Mucosa of descending colon (tissue), 3 donors: ENCODE measurements at places on chromosomes 3 and 15. TPM values are rescaled to one million over a fixed set of nuclear protein-coding genes. Genes with fewer than 3 reads are reported as not detected.

Gene NAA50
- 99.1 TPM for total RNA-seq

Gene GOLGA6B
- total RNA-seq, result not detected

- no peak for DNase-seq
Measured at GRCh38 chr3:63961891-63962290, 49.7 kb upstream of the SCAANT1 start.

DNA sequence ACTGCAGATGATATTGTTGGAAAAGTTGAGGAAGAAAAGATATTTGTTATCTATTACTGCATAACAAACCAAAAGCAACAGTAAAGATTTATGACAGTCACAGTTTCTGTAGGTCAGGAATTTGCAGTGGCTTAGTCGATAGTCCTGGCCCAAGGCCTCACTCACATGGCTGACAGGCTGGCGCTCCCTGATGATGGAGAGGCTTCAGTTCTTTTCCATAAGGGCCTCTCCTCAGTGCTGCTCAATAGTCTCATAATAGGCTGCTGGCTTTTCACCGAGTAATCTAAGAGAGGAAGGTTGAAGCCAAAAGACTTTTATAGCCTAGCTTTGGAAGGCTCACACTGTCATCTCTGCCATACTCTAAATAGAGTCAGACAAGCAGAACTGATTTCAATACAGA, 17.7 kb downstream of the IREB2 start:
- DNase-seq, result no peak

Gene SCN11A
- 2.1 TPM for total RNA-seq

- DNase-seq, result no peak
Measured at GRCh38 chr3:54873059-54874010, 54.5 kb downstream of the LRTM1 start.

Gene MYH15
- total RNA-seq, result 0.46 TPM

GRCh38 chr15:46921891-46922290, 795.4 kb upstream of the SEMA6D start:
- DNase-seq, result no peak

DNA sequence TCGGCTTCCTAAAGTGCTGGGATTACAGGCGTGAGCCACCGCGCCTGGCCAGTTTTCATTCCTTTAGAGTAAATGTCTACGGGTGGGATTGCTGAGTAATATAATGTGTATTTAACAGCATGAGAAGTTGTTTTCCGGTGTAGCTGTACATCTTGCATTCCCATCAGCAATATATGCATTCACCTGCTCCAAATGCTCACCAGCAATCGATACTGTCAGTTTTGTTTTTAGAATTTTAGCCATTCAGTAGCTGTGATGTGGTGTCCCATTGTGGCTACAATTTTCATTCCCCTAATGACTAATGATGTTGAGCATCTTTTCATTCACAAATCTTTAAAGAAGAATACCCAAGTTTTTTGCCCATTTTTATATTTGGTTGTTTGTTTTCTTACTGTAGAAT, 134.8 kb upstream of the RGMA start:
- no peak for DNase-seq

DNA sequence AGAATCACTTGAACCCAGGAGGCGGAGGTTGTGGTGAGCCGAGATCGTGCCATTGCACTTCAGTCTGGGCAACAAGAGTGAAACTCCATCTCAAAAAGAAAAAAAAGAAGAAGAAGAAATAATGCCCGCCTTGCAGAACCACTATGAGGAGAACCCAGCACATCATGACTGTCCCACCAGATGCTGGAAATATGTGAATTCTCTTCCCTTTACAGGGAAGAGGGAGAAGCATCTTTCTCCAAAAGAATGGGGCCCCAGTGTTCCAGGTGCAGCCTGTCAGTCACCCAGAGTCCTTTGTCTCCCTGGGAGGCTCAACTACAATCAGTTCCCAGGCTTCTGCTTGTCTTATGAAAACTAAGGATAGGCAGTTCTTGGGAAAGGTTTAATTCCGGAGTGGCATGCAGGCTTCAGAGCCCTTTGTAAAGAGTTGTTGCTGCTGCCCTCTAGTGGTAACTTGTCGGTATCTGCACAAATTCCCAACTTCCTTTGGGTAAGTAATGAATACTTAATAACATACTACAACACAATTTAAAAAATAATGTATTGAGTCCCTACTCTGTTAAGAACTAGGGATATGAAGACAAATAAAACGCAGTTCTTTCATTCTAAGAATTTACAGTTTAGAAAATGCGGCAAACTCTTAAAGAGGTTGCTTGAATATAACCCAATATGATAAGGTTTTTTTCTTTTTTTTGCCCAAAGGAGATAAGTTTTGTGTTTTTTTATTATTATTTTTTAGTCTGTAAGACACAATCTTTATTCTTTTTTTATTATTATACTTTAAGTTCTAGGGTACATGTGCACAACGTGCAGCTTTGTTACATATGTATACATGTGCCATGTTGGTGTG, 18.6 kb upstream of the TICRR start:
- DNase-seq, result no peak

DNA sequence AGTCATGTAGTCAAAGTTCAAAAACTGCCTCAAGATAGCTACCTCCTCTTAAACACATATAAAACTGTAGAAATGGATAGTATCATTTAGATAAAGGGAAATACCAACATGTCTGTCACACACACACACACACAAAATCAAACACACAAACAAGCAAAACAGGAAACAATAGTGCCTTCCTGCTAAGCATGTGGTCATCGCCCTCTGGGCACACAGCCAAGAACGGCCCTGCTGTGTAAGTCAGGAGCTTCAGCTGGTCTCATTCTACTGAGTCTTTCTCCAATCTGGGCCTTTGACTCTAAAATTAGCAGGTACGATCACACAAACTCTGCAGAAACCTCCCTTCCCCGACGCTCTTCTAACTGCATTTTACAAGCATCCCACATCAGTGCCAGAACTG, 272.2 kb upstream of the CHRNA7 start:
- peak; percentile 84 for DNase-seq

GRCh38 chr3:122966045-122966444, 61.5 kb downstream of the SEMA5B start:
- no peak for DNase-seq

GRCh38 chr15:38667890-38668850, 103.6 kb upstream of the RASGRP1 start:
- no peak for DNase-seq

Gene SNX4
- 34.5 TPM for total RNA-seq

GRCh38 chr15:67914537-67915460, 75.0 kb upstream of the RNU6-1 start:
- peak; percentile 73 for DNase-seq

Gene RRP9
- total RNA-seq, result 11.9 TPM

GRCh38 chr15:89652666-89653065, 2.6 kb downstream of the KIF7 start:
- DNase-seq, result no peak

DNA sequence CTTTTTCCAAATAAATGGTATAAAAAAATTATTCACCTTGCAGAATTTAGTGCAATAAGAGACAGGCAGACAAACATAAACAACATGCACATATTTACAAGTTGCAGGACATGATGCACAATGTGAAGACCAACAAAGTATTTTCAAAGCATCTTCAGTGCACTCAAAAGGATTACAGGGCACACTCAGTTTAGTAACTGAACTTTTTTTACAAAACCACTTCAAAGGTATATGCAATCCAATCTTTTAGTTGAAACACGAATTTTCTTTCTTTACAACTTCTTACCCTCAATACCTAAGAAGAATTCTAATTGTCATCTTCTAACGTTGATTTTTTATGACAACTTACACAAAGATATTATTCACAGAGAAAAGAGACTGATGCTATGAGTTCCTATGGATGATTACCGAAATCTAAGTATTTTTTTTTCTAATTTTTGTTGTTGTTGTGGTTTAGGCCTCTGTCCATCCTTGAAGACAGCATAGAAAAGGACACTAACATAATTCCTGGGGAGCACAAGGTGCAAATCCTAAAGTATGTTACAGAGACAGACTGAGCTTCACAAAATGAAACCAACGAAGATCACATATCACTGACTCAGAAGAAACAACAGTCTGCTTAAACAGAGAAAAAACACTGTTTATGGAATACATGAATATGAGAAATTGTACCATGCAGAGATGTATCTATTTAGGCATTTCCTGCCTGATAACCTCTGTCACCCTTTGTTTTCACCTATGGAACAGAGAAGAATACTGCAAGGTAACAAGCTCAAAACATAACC, 50.3 kb downstream of the ZMAT3 start:
- DNase-seq, result no peak

GRCh38 chr3:25007974-25008658, 419.9 kb upstream of the RARB start:
- no peak for DNase-seq

- DNase-seq, result no peak
Measured at GRCh38 chr15:68080783-68081182, 26.7 kb downstream of the PIAS1 start.

GRCh38 chr3:161913786-161914389, 417.3 kb downstream of the OTOL1 start:
- no peak for DNase-seq

Gene CRYGS
- 3.2 TPM for total RNA-seq

DNA sequence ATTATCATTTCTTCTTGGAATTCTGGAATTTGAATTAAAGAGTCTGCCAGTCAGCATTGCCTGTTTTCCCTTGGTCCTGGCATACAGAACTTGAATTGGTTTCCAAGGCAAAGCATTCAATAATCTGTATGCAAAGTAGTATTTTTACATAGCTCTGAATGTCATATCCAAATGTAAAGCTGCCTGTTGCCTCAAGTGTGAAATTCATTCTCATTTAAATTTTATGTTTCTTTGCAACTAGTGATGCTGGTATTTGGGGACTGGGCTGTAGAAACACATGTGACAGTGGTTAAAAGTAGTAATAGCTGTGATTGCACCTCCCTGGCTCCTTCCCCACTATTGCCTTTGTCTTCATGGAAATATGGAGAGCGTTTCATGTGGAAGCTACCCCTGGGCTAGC, 743.9 kb upstream of the GOLIM4 start:
- no peak for DNase-seq

DNA sequence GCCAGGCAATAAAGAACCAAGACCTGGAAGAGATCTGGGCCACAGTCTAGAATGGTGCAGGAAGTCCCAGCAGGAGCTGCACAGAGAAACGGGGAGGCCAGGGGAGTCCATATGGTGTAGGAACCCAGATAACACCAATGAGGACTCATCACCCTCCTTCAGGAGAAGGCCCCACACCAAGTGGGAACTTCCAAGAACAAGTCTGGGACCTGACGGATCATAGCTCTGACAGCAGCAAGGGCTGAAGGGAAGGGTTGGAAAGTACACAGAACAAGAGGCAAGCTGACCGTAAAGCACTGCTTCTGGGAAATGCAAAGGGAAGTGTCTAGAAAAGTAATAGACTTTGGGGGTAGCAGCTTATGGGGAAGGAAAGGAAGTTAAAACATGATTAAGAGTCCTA, 34.5 kb downstream of the ANO10 start:
- no peak for DNase-seq

DNA sequence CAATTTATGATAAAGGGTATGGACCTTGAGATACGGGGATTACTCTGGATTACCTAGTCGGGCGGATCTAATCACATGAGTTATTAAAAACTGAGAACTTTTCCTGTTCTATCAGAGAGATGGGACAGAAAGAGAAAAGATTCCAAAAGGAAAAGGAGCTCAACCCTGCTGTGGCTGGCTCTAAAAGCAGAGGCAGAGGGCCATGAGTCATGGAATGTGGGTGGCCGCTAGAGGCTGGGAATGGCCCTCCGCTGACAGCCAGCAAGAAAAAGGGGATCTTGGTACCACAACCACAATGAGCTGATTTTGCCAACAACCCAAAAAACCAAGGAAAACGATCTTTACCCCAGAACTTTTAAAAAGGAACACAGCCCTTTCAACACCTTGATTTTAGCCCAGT, 210.0 kb downstream of the MAGI1 start:
- no peak for DNase-seq

- DNase-seq, result no peak
Measured at GRCh38 chr3:101119535-101119934, 126.3 kb upstream of the ABI3BP start.

DNA sequence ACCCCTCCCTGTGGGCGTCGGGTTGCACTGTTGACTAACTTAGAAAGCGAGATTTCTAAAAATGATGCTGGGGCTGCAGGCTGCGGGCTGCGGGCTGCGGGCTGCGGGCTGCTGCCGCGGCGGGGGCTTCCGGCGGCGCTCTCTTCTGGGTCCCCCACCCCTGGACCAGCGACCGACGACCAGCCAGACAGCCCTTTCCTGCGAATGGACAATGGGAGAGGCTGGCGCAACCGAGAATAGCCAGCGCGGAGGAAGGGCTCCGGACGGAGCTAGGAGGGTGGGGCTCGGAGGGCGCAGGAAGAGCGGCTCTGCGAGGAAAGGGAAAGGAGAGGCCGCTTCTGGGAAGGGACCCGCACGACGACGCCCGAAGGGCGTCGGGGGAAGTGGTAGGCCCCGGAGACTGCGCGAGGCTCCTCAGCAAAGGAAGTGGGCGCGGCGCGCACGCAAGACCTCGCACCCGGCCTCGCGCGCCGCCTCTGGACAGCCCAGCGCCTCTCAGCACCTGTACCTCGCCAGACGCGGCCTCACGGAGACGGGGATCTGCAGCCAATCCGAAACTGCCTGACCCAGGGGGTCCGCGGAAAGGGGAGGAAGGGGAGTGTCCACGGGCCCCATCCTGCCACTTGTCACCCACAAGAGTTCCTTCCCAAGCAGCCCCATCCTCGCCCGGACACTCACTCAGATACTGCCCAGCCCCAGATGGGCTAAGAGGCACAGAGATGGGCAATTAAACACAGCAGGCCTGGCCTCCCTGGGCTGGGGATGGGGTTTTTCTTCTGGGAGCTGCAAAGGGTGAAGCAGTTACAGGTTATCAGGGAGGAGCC, 70.7 kb downstream of the SLC12A8 start:
- DNase-seq, result peak; percentile 68

- no peak for DNase-seq
Measured at GRCh38 chr3:192906940-192907339, 10.7 kb downstream of the MB21D2 start.

Gene STAB1
- 187 TPM for total RNA-seq

DNA sequence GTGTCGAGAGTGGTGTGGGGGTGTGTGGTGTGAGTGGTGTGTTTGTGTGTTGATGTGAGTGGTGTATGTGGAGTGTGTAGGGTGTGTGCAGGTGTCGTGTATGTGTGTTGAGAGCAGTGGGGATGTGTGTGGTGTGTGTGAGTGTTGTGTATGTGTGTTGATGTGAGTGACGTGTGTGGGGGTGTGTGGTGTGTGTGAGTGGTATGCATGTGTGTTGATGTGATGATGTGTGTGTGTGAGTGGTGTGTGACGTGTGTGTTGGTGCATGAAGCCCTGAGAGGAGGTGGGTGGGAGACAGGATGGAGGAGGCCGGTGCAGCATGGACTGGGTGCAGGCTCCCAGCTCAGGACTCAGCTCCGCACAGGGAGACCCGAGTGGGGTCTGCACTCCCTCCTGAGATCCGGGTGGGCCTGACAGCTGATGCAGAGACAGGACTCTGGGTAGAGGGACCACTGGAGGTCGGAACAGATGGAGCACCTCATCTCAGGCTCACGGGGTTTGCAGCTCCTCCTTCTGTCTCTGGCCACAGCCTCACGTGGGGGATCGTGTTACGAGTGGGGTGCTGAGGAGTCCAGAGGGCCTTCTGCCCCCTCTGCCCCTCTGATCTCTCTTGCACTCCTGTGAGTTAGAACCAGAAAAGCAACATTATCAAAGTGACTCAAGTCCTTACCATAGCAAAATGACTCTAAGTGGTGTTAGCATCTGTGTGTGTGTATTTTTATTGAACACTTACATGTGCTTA, 41.3 kb downstream of the ARNT2 start:
- DNase-seq, result no peak

Gene PLSCR1
- total RNA-seq, result 119 TPM

Gene CCR9
- total RNA-seq, result 0.22 TPM

- DNase-seq, result no peak
Measured at GRCh38 chr3:154193000-154193615, 71.9 kb downstream of the ARHGEF26 start.
